IMR-90 (cell line): ENCODE measurements at places on chromosomes 6 and 20. TPM values are rescaled to one million over a fixed set of nuclear protein-coding genes. Genes with fewer than 3 reads are reported as not detected.

GRCh38 chr20:43092386-43093088 lies 97.2 kb downstream of the PTPRT start:
- DNase-seq = no peak

DNA sequence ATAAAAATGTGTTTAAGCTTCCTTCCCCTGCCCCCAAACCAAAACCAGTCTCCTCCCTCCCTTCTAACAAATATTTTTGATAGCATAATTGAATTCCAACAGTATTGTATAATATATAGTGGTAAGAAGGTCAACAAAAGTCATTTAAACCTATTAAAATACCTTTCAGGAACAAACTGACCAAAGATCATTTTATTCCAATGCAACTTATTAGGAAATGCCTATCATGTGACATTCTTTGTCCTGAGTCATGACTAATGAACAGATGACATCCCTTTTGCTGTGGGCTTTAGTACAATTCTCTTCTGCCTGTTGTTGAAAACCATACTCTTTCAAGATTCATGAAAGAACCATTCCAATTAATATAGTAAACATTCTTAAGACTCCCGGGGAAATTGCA lies 51.5 kb upstream of the TRAF3IP2 start:
- peak; percentile 74 for DNase-seq

GRCh38 chr20:48154040-48154765 lies 368.9 kb upstream of the SULF2 start:
- no peak for DNase-seq

The TMEM244 gene
- total RNA-seq = 0.28 and 0.36 TPM in 2 replicates

The BPIFB3 gene
- not detected in 2 replicates for total RNA-seq

The AIF1 gene
- total RNA-seq = not detected in 2 replicates

The COX4I2 gene
- not detected in 2 replicates for total RNA-seq
